ENCODE measurements at places on chromosomes 3 and 15.
A peak's percentile ranks its signal among the peaks of the same experiment; 100 is the strongest.

GRCh38 chr15:51576286-51576850, 46.2 kb downstream of the DMXL2 start:
- no peak for DNase-seq

GRCh38 chr3:106183762-106184391, 315.1 kb upstream of the CBLB start:
- DNase-seq: peak; percentile 10

DNA sequence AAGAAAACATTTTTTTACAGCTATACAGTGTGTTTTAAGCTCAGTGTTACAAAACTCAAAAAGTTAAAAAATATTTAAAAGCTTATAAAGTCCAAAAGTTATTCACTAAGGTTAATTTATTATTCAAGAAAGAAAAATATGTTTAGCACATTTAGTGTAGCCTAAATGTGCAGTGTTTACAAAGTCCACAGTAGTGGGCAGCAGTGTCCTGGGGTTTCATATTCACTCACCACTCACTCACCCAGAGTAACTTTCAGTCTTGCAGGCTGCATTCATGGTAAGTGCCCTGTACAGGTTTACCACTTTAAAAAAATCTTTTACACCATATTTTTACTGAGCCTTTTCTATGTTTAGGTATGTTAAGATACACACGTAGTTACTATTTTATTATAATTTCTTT, 300.2 kb upstream of the TRIM42 start:
- no peak for DNase-seq

DNA sequence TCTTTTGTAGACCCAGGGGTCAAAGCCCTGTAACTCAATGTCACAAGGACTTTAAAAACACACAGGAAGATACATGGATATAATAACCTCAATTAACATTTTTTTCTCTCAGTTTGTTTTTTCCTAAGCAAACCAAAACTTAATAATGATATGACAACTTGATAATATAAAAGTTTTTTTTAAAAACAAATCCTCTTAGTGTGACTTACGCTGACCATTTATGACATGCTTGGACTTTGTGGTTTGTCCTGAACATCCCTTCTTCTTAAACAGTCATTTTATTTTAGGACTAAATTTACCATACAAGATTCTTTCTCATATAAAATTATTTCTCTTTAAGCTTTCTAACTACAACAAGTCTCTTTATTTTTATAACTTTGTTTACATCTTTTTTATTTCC, 25.4 kb upstream of the FAM3D start:
- no peak for DNase-seq

GRCh38 chr15:37824717-37825382, 109.6 kb upstream of the TMCO5A start:
- DNase-seq: no peak

DNA sequence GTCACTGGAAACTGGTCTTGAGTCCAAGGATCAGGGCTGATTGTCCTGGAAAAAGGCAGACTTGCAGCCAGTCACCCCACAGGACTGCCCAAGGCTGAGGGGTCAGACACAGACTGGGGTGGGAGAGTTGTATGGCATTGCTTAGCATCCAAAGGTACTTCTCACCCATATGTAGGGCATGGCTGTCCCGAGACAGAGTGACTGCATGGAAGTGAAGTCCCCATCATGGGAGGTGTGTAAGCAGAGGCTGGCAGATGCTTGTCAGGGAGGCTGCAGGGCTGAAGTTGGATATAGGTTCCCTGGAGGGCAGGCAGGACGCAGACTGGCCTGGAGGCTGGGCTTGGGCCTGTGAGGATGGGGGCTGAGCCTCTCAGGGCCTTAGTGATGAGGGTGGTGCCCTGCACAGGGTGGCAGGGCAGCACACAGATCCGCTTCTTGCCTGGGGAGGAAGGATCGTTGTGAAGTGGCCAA, 31.1 kb downstream of the PSTPIP1 start:
- DNase-seq: no peak

DNA sequence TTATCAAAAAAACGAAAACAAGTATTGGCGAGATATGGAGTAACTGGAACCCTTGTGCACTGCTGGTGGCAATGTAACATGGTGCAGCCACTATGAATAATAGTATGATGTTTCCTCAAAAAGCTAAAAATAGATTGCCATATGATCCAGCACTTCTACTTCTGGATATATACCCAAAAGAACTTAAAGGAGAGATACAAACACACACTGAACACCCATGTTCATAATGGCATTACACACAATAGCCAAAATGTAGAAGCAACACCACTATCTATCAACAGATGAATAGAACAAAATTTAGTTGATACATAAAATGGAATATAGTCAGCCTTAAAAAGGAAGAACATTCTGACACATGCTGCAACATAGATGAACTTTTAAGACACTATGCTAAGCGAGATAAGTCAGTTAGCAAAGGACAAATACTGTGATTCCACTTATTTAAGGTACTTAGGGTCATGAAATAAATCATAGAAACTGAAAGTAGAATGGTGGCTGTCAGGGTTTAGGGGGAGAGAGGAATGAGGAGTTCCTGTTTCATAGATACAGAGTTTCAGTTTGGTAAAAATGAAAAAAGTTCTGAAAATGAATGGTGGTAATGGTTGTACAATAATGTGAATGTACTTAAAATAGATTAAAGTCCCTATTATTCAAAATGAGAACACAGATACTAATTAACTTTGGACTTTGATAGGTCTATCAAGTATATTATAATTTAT, 59.4 kb upstream of the IMPG2 start:
- DNase-seq: no peak

GRCh38 chr3:187810021-187810446, 64.8 kb upstream of the BCL6 start:
- DNase-seq: no peak

DNA sequence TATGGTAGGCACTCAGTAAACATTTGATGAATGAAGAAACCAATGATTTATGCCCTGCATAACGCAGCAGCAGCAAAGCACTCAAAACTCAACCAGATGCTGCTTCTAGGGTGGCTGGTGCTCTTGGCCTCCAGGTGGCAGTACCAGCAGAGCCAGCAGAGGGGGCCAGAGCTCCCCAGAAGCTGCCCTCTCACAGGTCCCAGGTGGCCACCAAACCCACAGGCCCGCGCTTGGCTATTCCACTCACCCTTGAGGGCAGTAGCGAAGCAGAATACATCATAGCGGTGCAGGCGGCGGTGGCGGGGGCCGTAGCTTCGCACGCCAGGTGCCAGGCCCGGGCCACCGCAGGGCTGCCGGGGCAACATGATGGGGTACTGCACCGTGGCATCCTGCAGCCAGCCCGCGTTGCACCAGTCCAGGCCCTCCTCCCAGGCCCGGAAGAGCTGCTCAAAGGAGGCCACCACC, 16.6 kb downstream of the HAPLN3 start:
- DNase-seq: peak; percentile 21

- no peak for DNase-seq
These were observed 110.0 kb upstream of the CDIN1 start for GRCh38 chr15:36469311-36469966.

DNA sequence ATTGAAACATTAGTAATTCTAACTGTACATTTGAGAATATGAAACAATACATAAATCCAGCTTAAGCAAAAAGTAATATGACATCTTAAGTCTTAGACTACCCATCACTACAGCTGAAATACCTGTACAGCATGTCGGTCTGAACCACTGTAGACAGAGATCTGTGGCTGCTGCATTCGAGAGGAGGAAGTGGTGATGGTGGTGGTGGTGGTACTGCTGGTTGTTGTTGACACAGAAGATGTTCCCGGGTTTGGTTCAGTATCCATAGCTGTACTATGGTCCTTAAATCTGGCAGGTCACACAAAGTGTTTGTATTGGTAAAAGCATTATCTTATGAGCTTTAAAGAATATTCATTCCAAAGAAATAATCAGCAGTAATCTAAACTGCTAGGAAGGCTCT, 2.9 kb downstream of the PHC3 start:
- DNase-seq: no peak

- DNase-seq: no peak
These were observed 1.0 kb upstream of the FSTL1 start for GRCh38 chr3:120451806-120452205.

Data from NCI-H2081 (cell line).